ENCODE measurements at places on chromosomes 11 and 22. TPM values are rescaled to one million over a fixed set of nuclear protein-coding genes. Genes with fewer than 3 reads are reported as not detected.

Gene SRPRA
- 65.7 TPM for total RNA-seq

Gene CTSW
- total RNA-seq, result not detected

Gene UPB1
- total RNA-seq, result not detected

Gene PDGFB
- total RNA-seq, result 4.2 TPM

Gene RTL10
- total RNA-seq, result 8.8 TPM
